ENCODE measurements at places on chromosomes 4 and X.

GRCh38 chr4:147198411-147199051, 252.9 kb upstream of the TTC29 start:
- no peak for DNase-seq

DNA sequence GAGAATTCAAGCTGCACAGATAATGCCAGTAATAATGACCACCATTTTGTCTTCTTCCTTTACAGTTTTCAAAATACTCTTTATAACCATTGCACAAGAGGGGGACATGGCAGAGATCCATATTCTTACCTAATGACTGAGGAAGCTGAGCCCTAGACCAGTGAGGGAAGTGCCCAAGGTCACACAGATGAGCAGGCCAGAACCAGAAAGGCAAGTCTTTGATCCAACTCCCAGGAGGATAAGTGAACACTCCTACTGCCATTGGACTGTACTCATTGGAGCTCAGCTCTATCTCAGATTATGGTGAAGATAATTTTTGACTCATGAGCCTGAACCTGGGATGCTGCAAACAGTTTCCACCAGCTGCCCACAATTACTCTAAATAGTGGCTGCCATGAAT, 28.6 kb downstream of the AMER1 start:
- no peak for DNase-seq

DNA sequence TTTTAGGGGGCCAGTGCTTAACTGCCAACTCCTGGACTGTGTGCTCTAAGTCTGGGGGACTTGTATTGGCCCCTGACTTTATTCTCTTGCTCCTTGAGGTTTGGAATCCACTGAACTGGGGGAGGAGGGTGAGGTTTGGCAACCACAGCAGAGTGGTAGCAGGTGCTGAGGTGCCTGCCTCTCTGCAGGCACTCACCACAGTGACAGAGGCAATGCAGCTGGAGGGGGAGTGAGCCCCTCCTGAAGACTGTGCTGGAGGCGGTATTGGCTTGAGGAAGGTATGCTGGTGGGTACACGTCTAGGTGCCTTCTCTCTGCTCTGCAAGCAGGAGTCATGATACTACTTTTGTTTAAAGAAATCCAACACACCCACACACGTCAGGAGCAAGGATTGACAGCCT, 24.6 kb downstream of the CFAP299 start:
- no peak for DNase-seq

- no peak for DNase-seq
These were observed 326.9 kb upstream of the SLIT2 start for GRCh38 chr4:19924761-19925160.

- DNase-seq: peak; percentile 34
These were observed 102.0 kb downstream of the RTL5 start for GRCh38 chrX:72029483-72030411.

DNA sequence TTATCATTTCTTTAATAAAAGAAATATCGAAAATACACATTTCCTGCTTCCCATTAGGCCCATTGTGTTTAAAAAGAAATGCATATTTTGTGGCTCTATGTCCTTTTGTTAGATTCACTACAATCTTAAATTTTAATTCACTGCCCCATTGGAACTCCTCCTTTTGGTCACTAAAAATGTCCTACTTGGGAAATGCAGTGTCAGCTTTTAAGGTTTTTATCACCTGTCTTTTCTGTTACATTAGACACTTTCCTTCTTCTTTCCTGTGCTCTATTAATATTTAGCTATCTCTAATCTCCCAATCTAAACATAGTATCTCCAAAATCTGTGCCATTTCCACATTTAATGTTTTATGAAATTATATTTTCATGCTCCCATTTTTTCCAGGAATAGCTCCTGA, 164.9 kb upstream of the SPOCK3 start:
- DNase-seq: no peak

DNA sequence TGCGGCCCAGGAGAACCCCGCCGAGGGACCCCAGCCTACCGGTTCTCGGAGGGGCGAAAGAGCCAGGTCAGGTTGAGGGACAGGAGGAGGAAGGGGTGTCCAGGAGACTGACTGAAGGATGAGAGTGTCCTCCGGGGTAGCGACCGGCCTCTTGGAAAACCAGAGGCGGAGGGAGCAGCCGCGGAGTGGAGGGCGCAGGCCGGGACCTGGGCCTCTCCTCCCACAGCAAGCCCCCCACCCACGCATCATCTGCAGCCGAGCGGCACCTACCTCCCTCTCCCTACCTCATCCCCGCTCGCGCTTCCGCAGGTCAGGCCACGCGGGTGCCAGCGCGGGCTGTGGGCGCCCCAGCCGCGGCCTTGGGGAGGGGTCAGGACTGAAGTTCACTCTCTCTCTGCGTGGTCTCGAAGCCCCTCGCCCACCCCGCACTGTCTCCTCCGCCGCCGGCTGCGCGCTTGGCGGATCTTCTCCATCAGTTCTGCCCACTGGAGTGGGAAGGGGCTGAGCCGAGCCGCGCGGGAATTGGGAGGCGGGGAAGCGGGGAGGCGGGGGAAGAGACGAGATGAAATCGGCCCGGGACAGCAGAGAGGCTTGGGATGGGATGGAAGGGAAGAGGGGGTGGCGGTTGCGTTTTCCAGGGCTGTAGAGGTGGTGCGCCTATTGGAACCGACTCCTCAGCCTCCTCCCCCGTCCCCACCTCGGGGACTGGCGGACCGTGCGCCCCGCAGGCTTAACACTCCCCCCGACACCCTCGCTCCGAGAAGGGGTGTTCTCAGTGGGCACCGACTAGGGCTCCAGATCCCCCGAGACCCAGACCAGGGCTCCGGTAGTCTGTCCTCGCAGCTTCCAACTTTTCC, 1.8 kb downstream of the NLGN4X start:
- peak; percentile 24 for DNase-seq

DNA sequence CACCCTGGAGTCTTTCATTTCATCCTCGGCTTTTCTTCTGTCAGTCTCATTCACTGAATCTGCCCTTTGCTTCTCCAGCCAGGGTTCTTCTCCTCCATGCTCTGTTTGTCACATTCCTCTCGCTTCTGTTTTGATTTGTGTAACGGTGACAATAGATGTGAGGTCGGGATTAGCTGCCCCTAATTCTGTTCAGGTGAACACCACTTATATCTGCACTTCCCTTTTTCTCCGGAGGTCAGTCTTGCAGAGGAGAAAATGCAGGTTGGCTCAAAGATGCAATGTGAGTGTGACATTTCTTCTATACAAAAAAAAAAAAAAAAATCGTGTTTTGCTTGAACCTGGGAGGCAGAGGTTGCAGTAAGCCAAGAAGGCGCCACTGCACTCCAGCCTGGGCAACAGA, 262.9 kb downstream of the ASMT start:
- no peak for DNase-seq

- no peak for DNase-seq
These were observed 35.1 kb downstream of the RBM47 start for GRCh38 chr4:40594261-40595178.

GRCh38 chr4:38511702-38512101, 152.3 kb upstream of the KLF3 start:
- no peak for DNase-seq

- peak; percentile 14 for DNase-seq
These were observed 21.6 kb downstream of the HTRA3 start for GRCh38 chr4:8291036-8291682.

DNA sequence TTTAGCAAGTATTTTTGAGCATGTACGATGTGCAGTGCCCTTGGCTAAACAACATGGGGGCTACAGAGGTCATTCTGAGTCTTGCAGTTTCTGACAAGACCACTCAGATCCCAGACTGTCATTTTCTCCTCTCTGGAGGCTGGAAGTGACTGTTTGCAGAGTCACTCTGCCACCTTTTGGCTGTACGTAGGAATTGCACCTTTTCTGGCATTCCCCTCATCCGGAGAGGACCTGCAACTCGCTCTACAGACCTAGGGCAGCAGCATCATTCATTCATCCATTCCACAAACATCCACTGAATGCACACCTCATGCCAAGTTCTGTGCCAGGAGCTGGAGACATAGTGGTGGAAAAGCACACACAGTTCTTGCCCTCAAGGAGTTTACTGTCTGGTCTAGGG, 160.4 kb upstream of the GPR101 start:
- peak; percentile 17 for DNase-seq

GRCh38 chr4:53790286-53790685, 199.0 kb upstream of the LNX1 start:
- DNase-seq: no peak

- no peak for DNase-seq
These were observed 48.3 kb upstream of the GPR174 start for GRCh38 chrX:79096145-79096556.

GRCh38 chr4:174156239-174156826, 127.1 kb downstream of the FBXO8 start:
- no peak for DNase-seq

DNA sequence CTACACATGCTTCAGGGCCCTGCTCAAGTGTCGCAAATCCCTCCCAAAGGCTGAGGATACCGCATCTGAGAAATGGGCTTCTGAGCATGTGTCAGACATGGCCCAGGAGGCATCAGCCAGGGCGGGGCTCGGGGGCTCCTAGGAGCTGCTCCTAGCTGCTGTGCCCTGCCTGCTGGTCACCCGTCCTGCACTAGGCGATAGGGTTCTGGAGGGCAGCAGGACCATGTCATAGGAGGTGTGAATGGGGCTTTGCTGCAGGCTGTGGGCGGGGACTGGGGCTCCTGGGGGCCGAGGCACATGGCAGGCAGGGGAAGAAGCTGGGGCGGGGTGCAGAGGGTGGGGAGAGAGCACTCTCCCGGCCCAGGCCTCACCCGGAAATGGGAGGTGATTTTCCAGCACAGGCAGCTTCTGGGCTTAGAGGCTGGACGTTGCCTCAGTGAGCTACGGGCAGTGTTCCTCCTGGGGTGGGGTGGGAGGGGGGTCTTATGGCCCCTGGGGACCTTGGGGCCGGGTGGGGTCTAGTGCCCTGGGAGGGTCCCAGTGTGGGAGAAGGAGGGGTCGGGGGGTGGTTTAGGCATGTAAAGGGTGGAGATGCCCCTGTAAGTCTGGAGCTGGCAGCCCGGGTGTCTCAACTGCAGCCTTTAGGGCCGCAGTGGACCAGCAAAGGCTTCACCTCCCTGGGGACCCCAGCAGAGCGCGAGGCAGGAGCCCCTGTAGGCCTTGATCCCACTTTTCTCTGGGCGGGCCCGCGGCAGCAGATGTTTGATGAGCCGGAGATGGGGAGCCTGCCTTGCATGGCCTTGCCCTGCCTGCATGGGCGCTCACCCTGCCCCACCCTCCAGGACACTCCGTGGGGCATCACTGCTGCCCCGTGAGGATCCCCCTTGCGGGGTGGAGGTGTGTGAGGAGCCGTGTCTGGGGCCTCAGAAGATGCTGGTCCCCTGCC, 98.6 kb upstream of the LRPAP1 start:
- no peak for DNase-seq

DNA sequence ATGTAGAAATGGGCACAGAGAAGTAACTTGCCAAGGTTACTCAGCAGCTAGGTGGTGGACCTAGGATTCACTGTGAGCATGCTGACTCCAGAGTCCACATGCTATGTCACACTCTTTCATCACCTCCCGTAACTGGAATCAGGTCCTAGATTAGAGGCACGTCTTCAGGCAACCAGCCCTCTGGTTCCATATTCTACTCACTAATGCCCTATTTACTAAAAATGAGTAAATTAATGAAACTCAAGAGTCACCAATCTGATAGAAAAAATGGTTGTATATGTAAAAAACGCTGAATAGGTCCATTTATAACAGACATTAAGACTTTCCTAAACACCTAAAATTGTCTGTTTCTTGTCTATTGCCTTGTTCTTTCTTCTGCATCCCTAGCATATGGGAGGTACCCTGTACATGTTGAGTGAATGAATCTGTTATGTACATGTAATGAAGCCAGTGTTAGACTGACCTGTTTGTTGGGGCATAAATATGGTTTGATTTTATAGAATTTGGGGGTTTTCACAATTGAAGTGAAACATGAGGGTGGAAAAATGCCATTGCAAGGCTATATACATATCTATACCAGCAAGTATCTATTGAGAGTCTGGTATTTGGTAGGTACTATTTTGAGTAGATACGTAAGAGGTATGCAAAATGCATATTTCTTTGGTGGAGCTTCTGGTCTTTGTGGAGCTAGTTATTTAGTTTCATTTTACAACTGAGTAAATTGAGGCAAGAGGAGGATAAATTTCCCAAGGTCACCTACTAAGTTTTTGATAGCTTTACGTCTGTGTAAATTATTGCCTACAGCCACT, 7.5 kb upstream of the RUFY3 start:
- no peak for DNase-seq

DNA sequence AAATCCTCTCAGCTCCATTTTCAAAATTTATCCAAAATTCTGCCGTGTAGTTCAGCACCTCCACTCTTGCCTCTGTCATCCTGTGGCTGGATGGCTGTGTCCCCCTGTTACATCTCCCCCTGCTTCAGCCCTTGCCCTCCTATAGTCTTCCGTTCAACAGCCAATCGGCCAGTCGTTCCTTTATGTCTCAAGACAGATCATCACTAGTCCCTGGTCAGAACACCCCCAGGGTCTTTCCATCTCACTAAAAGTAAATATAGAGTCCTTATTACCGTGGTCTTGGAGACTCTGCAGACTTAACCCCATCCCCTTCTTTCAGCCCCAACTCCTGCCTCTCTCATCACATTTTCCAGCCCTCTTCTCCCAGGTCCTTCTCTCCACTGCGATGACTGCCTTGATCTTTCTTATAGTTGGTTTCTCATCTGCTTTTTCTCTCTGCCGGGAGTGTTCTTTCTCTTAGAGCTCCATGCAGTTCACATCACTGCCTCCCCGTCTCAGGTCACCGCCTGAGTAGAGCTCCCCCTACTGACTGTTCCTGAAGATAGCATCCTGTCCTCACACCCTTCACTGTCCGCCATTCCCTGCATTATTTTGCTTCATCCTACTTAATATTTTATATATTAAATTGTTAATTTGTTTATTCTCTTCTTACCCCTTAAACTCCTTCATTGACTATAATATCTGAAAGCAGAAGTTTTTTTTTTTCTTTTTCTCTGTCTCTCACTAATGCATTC, 736.9 kb upstream of the MAGEB2 start:
- DNase-seq: no peak

DNA sequence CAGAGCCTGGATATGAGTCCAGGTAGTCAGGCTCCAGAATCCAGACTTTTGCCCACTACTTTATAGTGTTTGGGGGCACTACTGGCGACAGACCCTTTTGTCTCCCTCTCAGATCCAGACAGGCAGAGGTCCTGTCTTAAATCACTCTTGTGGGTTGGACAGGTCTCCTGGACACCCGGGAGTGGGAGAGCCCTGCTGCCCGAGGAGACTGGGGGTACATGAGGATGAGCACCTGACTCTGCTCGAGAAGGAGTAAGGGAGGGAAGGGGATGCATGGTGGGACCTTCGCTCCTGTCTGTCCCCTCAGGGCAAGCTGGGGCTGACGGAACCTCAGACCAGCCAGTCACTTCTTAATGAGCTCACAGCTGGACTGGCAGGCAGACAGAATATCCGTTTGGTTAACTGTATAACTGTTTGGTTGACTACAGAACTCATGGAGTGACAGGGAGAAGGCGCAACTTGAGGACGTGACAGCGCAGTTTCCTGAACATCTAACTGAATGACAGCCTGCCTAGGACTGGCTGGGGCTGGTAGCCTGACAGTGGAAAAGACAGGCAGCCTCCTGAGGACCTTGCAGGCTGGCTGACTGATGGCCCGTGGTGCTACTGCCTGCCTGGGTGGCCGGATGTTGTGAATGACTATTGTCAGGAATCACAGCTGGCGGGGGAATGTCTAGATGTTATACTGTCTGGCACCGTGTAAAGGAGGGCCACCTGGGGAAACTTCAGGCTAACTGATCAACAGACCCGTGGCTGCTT, 1.6 kb upstream of the SUV39H1 start:
- no peak for DNase-seq

All from femur (tissue), 1 donor.